ENCODE measurements at places on chromosomes 1 and 21. TPM values are rescaled to one million over a fixed set of nuclear protein-coding genes. Genes with fewer than 3 reads are reported as not detected.

DNA sequence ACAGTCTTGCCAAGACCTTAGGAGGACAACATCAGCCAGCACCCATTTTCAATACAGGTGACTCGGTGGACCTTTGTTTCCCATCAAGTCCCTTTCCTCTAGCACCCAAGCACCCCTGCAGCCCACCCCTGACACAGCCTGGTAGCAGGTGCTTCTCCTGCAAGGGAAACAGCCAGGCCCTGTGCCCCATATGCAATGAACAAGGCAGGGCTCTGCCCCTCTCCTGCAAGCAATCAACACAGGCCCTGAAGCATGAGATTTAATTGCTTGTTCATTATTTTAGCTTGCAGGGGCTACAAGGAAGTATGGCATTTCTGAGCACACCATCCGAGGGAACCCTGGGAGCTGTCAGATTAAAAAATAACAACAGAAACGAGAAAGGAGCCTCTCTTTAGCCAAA, 35.4 kb downstream of the TCP10L start:
- no peaks in the 10 kb centered on the region for H3K36me3 ChIP-seq
- no peaks in the 10 kb centered on the region for H3K4me1 ChIP-seq
- no peak overlapping the region for H3K4me3 ChIP-seq
- no peak for DNase-seq
- H3K27me3 ChIP-seq: no peaks in the 10 kb centered on the region
- no peak overlapping the region for H3K27ac ChIP-seq

DNA sequence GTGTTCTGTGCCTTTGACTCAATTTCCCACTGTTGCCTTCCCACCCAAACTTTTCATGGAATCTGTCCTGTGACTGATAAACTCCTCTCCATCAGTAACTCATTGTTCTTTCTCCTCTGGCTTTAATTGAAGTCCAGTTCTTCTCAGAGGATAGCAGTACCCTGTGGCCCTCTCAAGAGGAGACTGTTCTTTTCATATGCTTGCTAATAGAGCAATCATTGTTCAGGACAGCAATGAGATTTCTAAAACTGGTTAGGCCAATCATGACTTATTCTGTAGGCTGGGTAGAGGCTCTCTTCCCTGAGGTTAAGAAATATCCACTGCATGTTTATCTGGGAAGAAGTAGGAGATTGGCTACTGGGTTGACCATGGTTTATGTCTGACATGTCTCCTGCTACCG, 98.8 kb downstream of the CHD1L start:
- no peak overlapping the region for H3K27ac ChIP-seq
- no peak for DNase-seq
- H3K27me3 ChIP-seq: no peaks in the 10 kb centered on the region
- no peaks in the 10 kb centered on the region for H3K36me3 ChIP-seq
- no peaks in the 10 kb centered on the region for H3K4me1 ChIP-seq
- H3K4me3 ChIP-seq: no peak overlapping the region

Gene AMY1B
- not detected for polyA plus RNA-seq

- no peaks in the 10 kb centered on the region for H3K36me3 ChIP-seq
- no peaks in the 10 kb centered on the region for H3K27me3 ChIP-seq
- H3K27ac ChIP-seq: no peak overlapping the region
- no peak overlapping the region for H3K4me3 ChIP-seq
- H3K4me1 ChIP-seq: no peaks in the 10 kb centered on the region
- DNase-seq: no peak
These were observed 76.0 kb upstream of the SOD1 start for GRCh38 chr21:31583498-31583897.

DNA sequence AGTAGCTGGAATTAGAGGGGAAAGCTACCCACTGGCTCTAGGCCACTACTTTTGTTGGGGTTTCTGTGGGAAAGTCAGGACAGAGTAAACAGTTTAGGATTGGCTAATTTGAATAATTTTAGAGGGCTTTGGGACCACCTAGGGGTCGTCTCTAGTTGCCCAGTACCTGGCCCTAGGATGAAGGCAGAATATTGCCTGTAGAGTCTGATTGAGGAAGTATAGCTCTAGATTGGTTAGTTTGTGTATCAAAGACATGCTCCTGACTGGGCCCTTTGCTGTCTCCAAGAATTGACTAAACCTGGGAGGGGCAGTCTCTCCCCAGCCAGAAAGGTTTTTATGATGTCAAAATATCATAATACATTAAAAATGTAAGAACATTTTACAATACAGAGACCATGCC, 142.0 kb downstream of the POU2F1 start:
- H3K27ac ChIP-seq: no peak overlapping the region
- H3K27me3 ChIP-seq: no peaks in the 10 kb centered on the region
- no peak for DNase-seq
- H3K4me3 ChIP-seq: no peak overlapping the region
- peaks cover 10% of the 10 kb centered on the region for H3K36me3 ChIP-seq

DNA sequence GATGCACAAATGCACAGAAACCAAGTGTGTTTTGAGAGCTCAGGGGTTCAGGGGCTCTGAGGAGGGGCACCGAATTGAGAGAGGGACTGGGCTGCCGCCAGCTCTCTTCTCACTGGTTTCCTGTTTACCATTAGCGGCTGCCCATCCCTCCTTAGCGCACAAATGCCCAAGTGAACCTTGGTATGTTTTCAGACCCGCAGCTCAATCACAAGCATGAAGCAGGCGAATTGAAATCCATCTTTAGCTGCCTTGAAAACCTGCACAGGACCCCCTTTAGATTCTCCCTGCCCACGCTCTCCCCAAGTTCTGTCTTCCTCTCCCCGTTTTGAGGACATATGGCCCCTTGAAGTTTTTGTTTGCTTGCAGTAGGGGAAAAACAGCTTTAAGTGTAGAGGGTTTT, 61.1 kb upstream of the ACOT11 start:
- H3K27me3 ChIP-seq: no peaks in the 10 kb centered on the region
- H3K27ac ChIP-seq: no peak overlapping the region
- no peak overlapping the region for H3K4me3 ChIP-seq
- H3K4me1 ChIP-seq: peaks cover 11% of the 10 kb centered on the region
- no peaks in the 10 kb centered on the region for H3K36me3 ChIP-seq
- no peak for DNase-seq

Gene MRPL24
- 171 TPM for polyA plus RNA-seq

Gene SERTAD4
- 2.9 TPM for polyA plus RNA-seq

Gene CRNN
- polyA plus RNA-seq: not detected

- H3K27ac ChIP-seq: no peak overlapping the region
- peaks cover 16% of the 10 kb centered on the region for H3K27me3 ChIP-seq
- no peak for DNase-seq
- no peak overlapping the region for H3K4me3 ChIP-seq
These were observed 1.3 kb upstream of the CACNA1E start for GRCh38 chr1:181482001-181482430.

Gene IGSF5
- 0.08 TPM for polyA plus RNA-seq

Data from SK-N-SH (cell line).